ENCODE measurements at places on chromosomes 13 and 19.

- no peak for DNase-seq
Measured at GRCh38 chr19:21328406-21328805, 804 bp downstream of the ZNF708 start.

GRCh38 chr19:472005-472858, 11.4 kb upstream of the SHC2 start:
- no peak for DNase-seq

DNA sequence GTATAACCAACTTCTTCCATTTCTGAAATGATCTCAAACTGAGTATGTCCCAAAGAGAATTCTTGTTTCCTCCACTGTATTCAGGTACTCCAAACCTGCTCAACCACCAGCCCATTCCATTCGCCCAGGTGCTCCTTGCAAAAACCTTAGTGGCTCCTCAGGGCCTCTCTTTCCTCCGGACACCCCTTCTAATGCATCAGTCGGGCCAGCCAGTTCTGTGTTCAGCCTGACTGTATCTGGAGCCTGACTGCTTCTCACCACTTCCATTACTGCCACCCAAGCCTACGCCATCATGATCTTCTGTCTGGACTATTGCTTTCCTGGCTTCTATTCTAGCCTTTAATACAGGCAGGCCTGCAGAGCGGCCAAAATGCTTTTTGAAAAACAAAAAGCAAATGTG, 1.5 kb downstream of the PHF11 start:
- DNase-seq: no peak

DNA sequence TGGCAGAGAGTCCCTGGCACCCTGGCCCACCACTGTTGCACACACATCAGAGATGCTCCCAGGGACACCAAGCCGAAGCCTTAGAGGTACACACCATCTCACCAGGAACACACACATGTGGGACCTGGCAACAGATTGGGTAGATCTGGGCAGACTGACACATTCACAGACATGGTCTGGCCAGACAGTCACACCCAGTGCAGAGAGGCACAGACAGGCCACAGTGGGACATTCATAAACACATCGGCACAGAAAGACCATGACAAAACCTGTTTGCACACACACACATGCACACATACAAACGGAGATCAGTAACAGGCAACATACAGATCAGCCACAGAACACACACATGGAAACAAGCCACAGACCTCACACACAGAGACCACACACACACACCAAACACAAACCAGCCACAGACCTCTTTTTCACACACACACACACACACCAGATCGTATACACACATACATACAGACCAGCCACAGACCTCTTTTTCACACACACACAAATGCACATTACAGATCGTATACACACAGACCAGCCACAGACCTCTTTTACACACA, 6.3 kb upstream of the JUNB start:
- no peak for DNase-seq

- DNase-seq: no peak
Measured at GRCh38 chr13:26037302-26037701, 14.5 kb downstream of the SHISA2 start.

DNA sequence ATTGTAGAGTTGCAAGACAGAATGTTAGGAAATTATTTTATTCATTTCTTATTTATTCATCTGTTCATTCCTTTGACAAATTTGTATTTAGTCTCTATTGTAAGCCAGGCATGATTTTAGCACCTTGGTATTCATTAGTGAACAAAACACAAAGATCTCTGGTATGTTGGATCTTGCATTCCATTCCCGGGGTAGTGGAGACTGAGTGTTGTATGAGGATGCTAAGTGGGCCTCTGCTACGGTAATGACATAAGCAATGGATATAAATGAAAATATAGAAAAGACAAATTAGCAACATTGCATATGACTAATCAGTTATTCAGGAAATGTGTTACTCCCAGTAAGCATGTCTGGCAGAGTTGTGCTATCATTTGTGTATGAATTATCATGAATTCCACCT, 449.3 kb downstream of the PCDH17 start:
- no peak for DNase-seq

DNA sequence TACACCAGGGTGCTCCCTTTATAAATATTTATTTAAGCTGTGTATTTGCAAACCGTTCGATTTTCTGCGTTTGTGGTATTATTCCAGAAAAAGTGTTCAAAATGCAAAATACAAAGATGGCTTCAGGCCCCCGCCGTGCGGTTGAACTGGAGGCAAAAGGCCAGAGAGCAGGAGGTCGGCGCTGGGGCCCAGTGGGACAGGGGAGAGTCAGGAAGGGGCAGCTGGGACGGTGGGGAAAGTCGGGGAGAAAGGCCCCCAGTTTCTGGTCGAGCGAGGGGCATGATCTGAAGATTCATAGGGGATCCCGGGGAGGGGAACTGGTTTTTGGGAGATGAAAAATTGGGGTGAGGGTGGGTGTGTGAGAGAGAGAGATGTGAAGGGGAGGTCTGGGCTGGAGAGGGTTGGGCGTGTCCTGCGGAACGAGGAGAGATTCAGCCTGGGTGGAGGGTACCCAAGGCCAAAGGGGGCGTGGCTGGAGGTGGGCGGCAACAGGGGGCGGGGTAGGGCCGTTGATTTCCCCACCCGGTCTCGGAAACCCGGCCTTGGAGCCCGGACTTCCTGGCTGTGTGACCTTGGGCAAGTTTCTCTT, 678 bp downstream of the ISOC2 start:
- peak; percentile 18 for DNase-seq

DNA sequence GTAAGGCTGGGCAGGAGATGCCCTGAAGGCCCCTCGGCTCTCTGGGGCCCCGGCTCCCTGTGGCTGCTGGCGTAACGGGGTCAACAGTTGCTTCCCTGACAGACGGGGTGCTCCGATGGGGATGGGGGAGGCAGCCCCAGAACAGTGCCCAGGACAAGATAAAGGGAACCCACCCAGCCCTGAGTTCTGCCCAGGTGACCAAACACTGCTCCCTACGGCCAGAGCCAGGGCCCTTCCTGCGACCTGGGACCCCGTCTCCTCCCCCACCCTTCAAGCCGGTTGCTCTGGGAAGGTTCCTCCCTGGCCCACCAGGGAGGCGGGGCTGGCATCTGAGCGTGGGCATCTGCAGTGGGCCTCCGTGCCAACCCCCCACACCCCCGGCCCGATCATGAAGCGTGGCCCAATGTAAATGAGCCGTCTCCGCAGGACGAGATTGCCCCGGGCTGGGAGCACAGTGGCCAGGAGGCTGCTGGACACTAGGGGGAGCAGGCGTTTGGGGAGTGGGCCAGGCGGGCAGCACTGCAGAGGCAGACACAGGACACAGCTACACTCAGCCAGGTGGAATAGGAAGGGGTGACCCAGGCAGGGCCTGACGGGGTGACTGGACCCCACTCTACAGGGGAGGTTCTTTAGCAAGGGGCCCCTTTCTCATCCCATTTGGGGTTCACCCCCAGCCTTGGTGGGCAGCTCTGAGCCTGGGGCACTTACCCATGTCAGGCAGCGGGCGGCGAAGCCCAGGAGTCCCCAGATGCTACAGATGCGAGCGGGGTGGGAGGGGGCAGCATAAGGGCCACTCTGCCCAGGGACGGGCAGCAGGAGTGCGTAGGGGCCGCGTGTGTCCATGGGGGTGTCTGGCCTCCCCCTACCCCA, 1.2 kb upstream of the NKPD1 start:
- no peak for DNase-seq

GRCh38 chr13:93262729-93263345, 36.2 kb downstream of the GPC6 start:
- no peak for DNase-seq

GRCh38 chr19:55508120-55508519, 19.9 kb downstream of the SSC5D start:
- DNase-seq: no peak
